ENCODE measurements at places on chromosomes 7 and 10.

DNA sequence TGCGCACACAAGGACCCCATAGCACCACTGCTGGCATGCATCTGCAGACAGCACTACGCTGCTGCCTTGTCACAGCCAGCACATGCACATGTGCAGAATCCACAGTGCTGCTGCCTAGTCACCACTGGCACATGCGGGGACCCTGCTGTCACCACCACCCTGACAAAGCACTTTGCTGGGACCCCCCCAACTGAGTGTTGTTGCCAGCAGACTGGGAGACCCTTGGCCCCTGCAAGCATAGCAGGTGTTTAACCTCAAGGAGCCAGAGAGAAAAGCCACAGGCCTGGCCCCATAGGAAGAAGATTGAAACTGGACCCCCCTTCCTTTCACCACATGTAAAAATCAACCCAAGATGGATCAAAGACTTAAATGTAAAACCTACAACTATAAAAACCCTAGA is 211.2 kb downstream of the ITGB1 start:
- no peak for DNase-seq

GRCh38 chr10:124711145-124711544 is 33.0 kb downstream of the FAM53B start:
- DNase-seq: no peak

GRCh38 chr10:3071405-3072198 is 4.3 kb downstream of the PFKP start:
- peak; percentile 67 for DNase-seq

- no peak for DNase-seq
Observed at GRCh38 chr7:35738889-35739288, 44.0 kb upstream of the HERPUD2 start.

DNA sequence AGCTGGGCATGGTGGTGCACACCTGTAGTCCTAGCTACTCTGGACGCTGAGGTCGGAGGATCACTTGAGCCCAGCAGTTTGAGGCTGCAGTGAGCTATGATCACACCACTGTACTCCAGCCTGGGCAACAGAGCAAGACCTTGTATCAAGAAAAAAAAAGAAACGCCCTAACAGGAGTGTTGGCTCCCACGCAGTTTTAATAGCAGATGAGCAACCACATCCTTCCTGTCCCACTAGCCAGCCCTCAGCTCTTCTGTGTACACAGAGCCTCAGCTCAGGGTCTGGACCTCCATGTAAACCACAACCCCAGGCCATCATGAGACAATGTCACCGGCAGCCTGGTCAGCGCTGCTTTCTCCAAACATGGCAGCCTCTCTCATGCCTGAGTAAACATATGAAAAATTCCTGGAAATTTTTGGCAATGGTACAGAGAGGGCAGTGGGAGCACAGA is 108.2 kb downstream of the PIP4K2A start:
- peak; percentile 88 for DNase-seq

- peak; percentile 50 for DNase-seq
Observed at GRCh38 chr7:17532861-17533404, 234.5 kb downstream of the AHR start.

- no peak for DNase-seq
Observed at GRCh38 chr7:70573071-70573661, 558.8 kb upstream of the GALNT17 start.

- no peak for DNase-seq
Observed at GRCh38 chr10:4396401-4397283, 429.4 kb upstream of the AKR1E2 start.

GRCh38 chr7:90828601-90829000 is 232.5 kb downstream of the CDK14 start:
- DNase-seq: peak; percentile 7

GRCh38 chr10:30683496-30683895 is 53.9 kb upstream of the LYZL2 start:
- peak; percentile 10 for DNase-seq

GRCh38 chr10:44990302-44990655 is 10.4 kb upstream of the ZNF22 start:
- DNase-seq: no peak

DNA sequence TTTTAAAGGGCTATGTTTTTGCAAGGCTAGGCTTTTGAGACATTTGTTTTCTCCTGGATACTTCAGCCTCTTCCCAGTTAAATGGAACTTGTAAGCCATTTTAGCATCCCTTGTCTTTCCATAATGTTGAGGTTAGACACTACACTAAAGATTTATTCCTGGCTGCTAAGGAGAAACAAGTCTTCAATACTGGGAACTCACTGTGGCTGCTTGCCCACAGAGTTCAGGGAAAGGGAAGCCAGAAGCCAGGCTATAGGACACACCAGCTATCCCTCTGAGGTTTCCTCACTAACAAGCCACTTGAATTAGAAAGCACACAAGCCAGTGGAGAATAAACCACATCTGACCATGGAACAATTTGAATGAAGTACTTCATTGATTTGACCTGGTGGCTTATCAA is 421.7 kb upstream of the CHRM2 start:
- no peak for DNase-seq

- DNase-seq: no peak
Observed at GRCh38 chr7:69217516-69218350, 380.5 kb upstream of the AUTS2 start.

GRCh38 chr10:101763141-101763846 is 12.6 kb downstream of the FGF8 start:
- DNase-seq: no peak

GRCh38 chr10:49615721-49616120 is 1.9 kb downstream of the CHAT start:
- DNase-seq: no peak

- DNase-seq: peak; percentile 79
Observed at GRCh38 chr10:117373823-117374505, 1.3 kb downstream of the PDZD8 start.

DNA sequence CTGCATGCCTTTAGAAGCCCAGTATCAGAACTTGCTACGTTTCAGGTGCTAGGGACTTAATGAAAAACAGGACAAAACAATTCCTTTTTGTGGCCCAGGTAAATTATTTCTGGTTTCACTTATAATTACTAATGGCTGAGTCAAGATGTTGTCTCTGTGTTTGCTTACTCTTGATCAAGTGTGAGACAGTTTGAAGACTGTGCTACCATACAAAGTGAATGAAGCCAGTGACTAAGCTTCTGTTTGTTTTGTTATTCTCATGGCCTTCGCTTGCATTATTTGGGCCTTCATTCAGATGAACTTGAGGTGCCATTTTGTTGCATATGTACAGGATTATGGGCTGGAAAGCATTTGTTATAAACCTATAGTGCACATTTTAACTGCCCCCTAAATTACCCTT is 17.9 kb downstream of the SMNDC1 start:
- no peak for DNase-seq

DNA sequence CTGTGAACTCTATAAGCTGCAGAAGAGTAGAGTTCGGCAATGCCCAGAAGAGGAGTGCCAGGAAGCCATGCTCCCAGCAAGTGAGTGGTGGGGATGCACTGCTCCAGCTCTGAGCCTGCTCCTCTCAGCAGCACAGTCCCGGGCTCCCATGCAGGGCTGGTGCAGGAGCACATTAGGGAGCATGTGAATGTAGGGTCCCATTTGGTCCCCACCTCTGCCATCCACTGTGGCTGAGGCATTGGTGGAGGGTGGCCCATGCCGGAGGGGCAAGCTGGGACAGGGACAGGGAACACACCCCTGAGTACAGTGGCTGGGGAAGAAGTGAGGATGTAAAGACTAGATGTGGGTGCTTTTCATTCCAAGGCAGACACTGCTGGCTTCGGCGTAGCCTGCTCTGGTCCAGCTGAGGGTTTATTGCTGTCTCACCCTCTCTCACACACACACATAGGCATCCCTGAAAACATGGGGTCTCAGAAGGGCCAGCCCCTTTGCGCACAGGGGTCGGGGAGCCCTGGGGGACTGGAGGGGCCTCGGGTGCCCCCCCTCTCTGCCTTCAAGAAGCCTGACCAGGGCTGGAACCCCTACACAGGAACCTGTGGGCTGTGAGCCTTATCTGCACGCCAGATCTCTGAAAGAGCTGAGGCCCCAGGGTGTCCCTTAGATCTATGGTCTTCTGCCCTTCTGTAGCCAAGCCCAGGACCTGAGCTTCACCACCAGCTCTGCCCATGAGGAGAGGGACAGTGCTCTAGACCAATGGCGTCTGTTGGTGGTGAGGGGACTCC is 341.0 kb downstream of the TCERG1L start:
- DNase-seq: no peak

- no peak for DNase-seq
Observed at GRCh38 chr7:87561102-87561501, 39.6 kb downstream of the ABCB1 start.

GRCh38 chr10:95513008-95513589 is 48.1 kb downstream of the SORBS1 start:
- no peak for DNase-seq

- DNase-seq: peak; percentile 98
Observed at GRCh38 chr7:101108330-101108857, 18.5 kb upstream of the SERPINE1 start.

GRCh38 chr10:6009961-6010360 is 32.6 kb upstream of the IL15RA start:
- no peak for DNase-seq

GRCh38 chr10:125559210-125559609 is 123.8 kb downstream of the TEX36 start:
- DNase-seq: no peak

Measured in NB4 (cell line).